ENCODE measurements at places on chromosomes 12 and 14.

DNA sequence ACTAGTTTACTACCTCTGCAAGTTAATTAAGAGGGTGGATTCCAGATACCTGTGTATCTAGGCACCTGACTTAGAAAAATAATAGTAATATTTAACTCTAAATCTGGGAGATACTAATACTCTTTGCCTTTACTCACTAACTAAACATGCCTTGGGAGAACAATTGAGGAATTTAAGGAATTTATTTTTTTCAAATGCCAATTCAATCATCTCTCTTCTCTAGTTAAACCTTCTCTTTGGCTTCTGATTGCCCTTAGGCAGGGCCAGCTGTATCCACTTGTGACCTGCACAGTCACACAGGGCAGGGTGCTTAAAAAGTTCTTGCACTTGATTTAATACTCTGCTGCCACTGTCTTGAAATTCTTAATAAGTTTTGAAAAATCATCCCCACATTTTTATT lies 142.4 kb downstream of the PLCZ1 start:
- no peak for DNase-seq

DNA sequence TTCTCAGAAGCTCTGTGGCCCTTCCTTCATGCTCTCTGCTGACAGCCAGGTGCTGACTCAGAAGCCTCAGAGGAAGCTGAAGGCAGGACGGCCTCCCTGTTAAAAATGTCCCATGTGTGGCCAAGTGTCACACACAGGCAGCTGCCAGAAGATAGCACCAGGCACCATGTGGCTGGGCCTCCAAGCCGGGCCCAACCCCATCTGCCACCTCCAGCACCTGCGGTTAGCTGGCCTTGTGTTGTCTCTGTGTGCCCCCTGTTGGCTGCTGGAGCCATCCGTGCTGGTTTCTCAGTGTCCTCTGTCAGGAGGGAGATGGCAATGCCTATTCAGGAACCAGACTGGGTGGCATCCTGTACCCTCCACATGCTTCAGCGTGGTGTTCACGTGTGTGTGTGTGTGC lies 63.2 kb downstream of the TSPAN11 start:
- no peak for DNase-seq

DNA sequence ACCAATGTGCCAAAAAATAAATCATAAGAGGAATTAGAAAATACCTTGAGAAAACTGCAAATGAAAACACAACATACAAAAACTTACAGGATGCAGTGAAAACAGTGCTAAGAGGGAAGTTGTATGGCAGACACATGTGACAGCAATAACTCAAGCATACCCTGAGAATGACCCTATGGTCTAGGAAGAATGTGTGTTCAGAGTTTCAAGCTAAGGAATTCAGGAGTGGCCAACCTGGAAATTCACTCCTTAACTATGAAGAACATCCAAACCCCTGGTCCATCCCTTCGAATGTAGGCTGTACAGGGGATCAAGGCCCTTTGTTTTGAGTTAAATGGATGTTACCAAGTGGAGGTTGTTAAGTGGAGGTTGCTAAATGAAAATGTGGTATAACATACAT lies 16.7 kb upstream of the TTC9 start:
- no peak for DNase-seq

DNA sequence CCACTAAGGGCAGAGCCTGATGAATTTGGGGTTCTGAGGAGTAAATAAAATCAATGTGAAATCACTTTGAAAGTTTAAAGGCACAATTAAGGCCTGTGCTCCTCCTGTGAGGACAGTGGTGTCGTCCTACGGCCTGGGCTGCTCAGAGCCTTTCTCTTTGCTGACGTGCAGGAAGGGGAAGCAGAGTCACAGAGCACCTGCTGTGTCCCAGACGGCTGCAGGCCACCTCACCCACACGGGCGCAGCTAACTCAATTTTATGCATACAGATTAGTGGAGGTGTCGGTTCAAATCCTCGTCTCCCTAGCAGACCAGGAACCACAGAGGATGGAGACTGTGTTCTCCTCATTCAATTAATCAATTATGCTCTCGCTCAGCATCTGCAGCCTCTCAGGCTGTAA lies 11.4 kb upstream of the DLK1 start:
- DNase-seq, result no peak

DNA sequence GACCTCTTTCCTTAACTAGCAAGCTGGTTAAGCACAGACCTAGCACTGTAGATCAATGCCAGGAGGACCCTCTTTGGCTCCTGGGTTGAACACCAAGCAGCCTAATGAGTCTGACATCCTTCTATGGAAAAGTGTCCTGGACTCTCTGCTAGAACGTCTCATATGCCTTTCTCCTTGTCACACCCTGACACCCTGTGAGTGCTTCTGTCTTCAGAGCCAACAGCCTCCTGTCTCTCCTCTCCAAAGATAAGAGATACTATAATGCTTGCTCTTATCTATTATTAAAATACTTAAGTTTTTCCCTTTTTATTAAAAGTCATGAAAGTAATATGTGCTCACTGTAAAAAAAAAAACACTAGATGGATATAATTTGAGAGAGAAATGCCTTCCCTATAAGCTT lies 222.7 kb downstream of the FOXN3 start:
- no peak for DNase-seq
